ENCODE measurements at places on chromosomes 7 and 10.

DNA sequence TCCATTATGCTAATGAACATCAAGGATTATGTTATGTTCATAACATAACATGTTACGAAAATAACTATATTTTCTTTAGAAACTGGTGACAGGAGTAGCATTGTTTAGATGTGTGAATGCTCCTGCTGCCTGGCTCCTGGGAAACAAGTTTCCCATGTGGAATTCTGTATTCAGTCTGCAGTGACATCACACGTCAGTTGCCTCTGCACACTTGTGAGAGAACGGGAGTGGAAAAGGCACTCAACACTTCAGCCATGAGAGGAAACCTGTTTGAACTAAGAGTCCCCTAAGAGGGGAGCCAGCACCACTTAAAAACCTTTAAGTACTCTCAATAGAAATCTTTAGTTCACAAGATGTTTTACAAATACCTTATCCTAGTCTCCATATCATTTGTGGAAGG, 140.3 kb upstream of the FAM20C start:
- no peak for DNase-seq

- no peak for DNase-seq
Measured at GRCh38 chr10:43963793-43964425, 315.2 kb upstream of the ZNF32 start.

GRCh38 chr7:50145801-50146338, 52.8 kb upstream of the ZPBP start:
- no peak for DNase-seq

GRCh38 chr10:33749790-33750189, 415.3 kb upstream of the NRP1 start:
- no peak for DNase-seq

DNA sequence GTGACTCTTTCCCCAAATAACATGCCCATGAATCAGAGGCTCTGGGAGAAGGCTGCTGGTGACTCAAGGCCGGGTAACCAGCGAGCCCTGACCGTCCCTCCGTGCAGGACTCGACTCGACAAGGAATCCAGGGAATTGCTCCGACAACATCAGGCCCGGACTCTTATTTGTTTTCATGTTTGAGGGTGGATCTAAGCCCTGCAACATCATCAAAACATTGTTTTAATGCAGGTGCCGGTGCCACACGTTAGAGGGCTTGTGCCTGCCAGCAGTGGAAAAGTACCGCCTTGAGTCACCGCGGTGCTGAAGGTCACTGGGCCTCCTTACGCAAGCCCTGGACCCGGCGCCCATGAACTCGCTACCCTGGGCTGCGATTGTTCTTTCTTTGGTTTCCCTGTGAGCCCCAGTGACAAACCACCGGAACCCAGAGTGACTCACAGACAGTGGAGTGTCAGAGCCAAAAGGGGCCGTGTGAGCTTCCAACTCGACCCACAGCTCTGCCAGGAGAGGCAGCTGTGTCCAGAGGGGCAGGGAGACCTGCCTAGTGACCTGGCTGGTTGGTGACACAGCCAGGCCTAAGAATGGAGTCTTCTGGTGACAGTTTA, 139.4 kb upstream of the SHH start:
- no peak for DNase-seq

GRCh38 chr7:151251328-151251688, 2.8 kb upstream of the SMARCD3 start:
- no peak for DNase-seq

- no peak for DNase-seq
Measured at GRCh38 chr10:86646532-86646931, 7.8 kb upstream of the OPN4 start.

- no peak for DNase-seq
Measured at GRCh38 chr7:26684447-26684846, 179.9 kb downstream of the SKAP2 start.

DNA sequence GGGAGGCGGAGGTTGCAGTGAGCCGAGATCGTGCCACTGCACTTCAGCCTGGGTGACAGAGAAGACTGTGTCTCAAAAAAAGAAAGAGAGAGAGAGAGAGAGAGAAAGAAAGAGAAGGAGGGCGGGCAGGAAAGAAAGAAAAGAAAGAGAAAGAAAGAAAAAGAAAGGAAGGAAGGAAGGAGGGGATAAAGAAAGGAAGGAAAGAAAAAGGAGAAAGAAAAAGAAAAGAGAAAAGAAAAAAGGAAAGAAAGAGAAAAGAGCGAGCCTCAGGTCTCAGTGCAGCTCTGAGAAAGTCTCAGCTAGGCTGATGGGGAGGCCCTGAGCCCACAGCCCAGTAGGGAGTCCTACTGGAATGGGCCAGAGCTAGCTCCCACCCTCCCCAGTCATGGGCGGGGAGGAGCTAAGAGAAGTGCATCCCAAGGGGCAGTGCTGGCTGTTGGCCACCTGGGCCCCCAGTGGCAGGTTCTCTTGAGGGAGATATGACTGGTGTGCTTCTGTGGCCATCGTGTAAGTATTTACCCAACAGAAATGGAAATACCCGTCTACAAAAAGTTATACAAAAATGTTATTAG, 69.3 kb downstream of the ABRAXAS2 start:
- no peak for DNase-seq

DNA sequence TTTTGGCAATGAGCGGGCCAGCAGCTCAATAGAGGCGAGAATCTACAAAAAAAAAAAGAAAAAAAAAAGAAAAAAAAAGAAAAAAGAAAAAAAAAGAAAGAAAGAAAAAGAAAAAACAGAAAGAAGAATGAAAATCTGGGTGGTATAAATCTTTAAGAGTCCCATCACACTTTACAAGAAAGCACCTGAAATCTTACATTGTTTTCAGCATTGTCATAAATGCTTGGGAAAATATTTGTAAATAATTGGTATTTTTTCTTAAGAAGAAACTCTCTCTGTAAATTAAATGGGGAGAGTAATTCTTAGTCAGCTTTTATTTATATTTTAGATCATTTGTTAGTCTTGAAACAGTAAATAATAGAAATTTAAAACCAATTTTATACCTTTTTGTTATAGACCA, 38.2 kb downstream of the NDUFB2 start:
- no peak for DNase-seq
